ENCODE measurements at places on chromosomes 7 and 10. TPM values are rescaled to one million over a fixed set of nuclear protein-coding genes. Genes with fewer than 3 reads are reported as not detected.

DNA sequence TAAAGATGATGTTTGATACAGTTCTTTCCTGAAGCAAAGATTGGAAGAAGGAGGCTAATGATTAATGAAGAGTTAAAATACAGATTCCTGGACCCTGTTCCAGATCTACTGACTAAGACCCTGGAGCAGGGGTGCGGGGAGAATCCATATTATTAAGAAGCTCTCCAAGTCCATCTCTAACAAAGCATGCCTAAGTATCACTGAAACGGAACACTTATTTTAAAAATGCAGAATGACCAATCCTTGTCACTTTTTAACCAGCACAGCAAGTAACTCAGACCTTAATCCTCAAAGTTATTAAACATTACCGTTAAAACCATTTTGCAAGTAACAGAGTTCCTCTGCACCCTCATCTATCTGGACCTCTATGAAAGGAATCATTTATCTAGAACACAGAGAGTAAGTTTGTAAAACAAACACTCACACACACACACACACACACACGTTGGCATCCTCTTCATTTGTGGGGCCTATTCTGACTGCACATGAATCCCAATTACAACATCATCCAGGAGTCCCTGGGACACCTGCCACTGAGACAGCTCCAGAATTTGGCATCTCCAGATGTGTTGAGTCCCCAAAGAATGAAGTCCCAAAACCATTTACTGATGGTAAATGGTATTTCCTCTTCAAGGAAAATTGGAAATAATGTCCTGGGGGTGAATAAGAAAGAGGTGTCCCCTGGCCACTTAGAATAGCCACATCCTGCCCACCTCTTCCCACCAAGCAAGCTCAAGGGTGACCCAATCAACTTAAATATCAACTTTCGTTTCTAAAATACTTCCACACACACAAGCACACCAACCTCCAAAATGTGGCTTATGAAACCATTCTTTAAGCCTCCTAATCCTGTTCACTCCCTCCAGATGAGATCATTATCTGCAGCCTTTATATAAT is 117.5 kb downstream of the PARD3 start:
- H3K4me1 ChIP-seq: no peaks in the 10 kb centered on the region
- H3K36me3 ChIP-seq: no peaks in the 10 kb centered on the region
- H3K27me3 ChIP-seq: no peaks in the 10 kb centered on the region
- no peak for DNase-seq
- H3K4me3 ChIP-seq: no peak overlapping the region
- H3K27ac ChIP-seq: no peak overlapping the region

DNA sequence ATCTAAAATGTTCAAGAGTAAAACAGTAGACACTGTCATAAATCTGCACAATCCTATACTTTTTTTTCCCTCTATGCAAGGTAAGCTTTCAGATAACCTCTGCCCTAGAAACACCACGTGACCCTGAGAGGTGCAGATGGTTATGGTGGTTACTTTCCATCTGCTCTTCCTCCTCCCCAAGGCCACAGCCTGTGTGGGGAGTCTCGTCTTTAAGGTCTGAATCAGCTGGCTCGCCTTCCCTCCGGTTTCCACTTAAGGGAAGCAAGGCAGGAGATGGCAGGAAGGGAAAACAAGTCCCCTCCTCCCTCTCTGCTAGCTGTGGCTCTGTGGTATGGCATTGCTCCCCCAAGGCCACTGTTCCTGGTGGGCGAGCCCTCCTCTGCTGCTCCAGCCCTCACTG is 181.8 kb downstream of the GLI3 start:
- no peaks in the 10 kb centered on the region for H3K4me1 ChIP-seq
- H3K27ac ChIP-seq: no peak overlapping the region
- H3K36me3 ChIP-seq: no peaks in the 10 kb centered on the region
- no peak for DNase-seq
- H3K4me3 ChIP-seq: no peak overlapping the region

Gene NODAL
- total RNA-seq: 0.17 TPM

DNA sequence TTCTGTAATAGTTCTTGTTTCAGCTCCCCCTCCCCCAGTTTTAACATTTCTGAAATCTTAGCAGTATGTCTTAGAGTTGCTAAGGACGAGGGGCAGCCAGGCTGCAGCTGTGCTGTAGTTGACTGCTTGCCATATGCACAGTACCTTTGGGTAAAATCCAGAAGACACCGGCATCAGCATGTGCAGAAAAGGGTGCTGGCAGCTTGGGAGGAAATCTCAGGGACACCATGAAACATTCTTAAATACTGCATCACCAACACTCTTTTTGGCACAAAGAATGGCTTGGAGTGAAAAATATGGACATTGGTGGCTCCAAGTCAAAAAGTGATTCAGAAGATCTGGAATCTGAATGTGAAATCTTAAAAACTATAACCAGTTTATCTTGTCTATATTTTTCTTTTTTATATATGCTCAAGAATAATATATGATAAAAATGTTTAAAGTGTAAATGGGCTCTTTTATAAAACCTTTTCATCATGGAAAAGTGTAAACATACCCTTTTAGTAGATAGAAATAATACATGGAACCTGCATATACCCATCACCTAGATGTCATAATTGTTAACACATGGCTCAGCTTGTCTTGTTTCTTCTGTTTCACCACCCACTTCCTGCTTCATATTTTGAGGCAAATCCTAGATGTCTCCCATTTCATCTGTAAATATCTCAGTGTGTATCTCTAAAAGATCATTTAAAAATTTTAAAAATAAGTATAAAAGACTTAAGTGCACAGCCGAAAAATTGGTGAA is 34.4 kb upstream of the ARMS2 start:
- H3K27ac ChIP-seq: no peak overlapping the region
- DNase-seq: no peak
- no peaks in the 10 kb centered on the region for H3K27me3 ChIP-seq
- peaks cover 4% of the 10 kb centered on the region for H3K36me3 ChIP-seq
- H3K4me1 ChIP-seq: no peaks in the 10 kb centered on the region

All from colonic mucosa (tissue), 4 donors.